ENCODE measurements at places on chromosomes 7 and 10.

DNA sequence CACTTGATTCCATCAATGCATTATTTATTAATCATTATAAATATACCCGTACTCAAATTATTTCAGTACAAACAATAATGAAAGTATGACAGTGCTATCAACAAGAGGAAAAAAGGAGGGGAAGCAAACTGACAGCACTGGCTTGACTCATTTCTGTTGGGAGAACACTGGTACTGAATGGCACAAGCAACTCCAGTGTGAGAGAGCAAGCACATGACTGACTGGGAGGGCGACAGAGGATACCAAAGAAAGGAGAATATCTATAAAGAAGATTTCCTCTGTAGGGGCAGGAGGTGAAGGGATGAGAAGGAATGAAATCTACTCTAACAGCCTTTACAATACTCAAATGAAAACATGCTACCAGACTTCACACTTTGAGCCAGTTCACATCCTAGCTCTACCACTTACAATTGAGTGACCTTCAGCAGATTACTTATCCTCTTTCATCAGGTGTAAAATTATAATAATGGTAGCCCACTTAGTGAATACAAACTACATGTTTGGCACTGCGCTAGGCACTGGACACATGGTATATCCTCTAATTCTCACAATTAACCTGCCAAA, 1.5 kb downstream of the USP54 start:
- DNase-seq = no peak

DNA sequence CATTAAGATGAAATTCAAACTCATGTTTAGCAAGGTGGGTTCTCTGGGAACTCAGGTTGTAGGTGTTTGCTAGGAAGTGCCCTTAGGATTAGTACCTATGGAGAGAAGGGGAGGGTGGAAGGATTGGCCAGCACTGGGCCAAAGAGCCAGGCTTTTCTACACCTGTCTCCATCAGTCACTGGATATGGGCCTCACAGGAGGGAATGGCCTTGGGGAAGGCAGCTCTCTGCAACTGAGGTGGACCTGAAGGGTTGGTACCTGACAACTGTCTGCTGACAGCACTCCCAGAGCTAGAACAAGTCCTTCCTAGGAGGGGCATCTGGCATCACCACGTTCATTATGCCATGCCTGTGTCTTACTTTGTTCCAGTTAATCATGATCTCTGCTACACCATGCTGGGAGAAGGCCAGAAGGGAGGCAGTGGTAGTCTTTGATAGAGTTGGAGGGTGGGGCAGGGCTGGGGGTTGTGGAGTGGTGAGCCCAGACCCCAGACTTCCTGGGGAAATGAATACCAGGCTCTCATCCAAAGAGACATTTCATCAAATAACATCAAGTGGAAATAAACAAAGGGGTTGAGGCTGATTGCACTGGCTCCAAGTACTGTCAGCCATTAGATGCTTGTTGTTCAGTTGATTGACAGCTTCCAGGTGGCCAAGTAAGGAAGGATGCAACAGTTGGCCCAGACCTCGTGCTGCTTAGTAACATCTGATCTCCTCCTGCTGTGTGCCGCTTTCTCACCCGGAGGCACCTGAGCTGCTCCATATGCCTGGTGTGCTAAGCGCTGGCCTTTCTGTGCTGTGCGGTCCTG, 70.6 kb upstream of the PIK3CG start:
- no peak for DNase-seq

DNA sequence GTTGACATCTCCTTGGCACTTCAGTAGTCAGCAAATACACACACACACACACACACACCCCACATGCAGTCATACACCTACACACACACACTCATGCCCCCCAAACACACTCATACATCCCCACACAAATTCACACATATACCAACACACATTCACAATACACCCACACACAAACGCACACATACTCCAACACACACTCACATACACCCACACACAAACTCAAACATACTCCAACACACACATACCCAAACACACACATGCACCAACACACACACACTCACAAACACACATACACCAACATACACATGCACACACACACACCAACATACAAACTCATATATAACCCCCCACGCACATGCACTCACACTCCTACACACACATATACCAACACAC, 31.4 kb upstream of the CHST15 start:
- DNase-seq = no peak

DNA sequence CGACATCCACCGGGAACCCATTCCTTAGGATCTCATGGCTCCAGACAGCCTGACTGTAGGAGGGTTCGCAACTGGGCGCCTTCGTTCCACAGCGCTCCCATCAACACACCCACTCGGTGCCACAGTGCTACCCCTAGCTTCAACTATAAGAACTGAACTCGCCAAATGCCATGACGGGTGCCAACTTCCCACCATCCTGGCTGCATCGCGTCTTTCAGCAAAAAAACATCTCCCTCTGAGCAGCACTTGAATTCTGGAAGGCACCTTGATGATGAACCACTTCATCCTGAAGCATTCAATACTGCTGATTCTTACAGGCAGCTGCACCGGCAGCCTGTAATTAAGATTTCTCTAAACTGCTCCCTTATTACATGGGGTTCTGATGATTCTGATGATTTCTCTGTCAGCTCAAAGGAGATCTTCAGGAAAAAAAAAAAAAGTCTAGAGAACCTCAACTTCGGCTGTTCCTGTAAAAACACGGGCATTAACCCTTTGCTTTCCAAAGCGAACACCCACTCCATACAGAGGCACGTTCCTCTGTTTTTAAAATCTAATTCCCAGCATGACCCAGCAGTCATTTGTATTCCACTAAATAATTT, 1.3 kb downstream of the CYTH3 start:
- peak; percentile 59 for DNase-seq

DNA sequence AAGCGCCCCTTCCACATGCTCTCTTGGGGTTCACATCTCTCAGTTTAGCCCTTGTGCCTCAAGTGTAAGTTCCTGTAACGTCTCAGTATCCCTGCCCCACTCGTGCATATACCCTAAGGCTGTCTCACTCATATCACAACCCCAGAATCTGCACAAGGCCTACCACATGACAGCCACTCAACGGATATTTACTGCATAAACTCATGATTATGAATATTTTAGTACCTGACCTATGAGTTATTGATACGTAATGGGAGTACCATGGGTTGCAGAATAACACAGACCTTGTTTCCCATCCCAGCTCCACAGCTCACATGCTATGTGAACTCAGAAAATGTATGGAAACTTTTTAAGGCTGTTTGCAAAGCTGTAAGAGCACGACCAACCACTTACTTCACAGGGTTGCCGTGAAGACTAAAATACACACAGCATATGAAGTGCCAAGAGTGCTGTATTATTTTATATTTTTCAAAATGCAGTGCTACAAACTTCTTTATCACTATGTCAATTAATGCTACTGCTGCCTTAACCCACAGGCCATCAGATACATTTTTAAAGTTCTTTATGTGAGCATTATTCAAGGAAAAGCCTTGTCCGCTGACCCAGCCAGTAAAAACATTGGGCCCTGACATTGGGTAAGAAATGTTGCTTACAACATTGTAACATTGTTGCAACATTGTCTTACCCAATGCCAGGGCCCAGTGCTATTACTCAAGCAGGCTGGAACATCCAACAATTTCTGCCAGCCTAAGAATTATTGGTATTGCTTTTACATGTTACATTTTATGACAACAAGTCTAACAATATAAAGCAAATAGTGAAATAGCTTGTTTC, 97.2 kb downstream of the JAZF1 start:
- no peak for DNase-seq

GRCh38 chr10:126272526-126272925, 115.8 kb downstream of the ADAM12 start:
- no peak for DNase-seq

GRCh38 chr7:23404546-23405239, 65.6 kb downstream of the IGF2BP3 start:
- no peak for DNase-seq

Measured in hematopoietic multipotent progenitor cell treated with erythropoietin and hydrocortisone succinate and interleukin-3 and kit ligand, for 15 days (in vitro differentiated cells).